Pulmonary artery endothelial cell (primary cell): ENCODE measurements at places on chromosomes 5 and 9. TPM values are rescaled to one million over a fixed set of nuclear protein-coding genes. Genes with fewer than 3 reads are reported as not detected.

The NSG2 gene
- not detected in 2 replicates for total RNA-seq

The GABRA6 gene
- not detected in 2 replicates for total RNA-seq

- no peak for DNase-seq
Observed at GRCh38 chr5:36311956-36312355, 10.3 kb upstream of the RANBP3L start.

GRCh38 chr5:60613826-60614225 lies 86.1 kb downstream of the DEPDC1B start:
- DNase-seq, result no peak

- DNase-seq, result no peak
Observed at GRCh38 chr5:43215073-43215631, 23.1 kb downstream of the NIM1K start.
